ENCODE measurements at places on chromosomes 7 and 10.
A peak's percentile ranks its signal among the peaks of the same experiment; 100 is the strongest.

- no peak for DNase-seq
Measured at GRCh38 chr10:132615341-132616169, 78.0 kb downstream of the INPP5A start.

DNA sequence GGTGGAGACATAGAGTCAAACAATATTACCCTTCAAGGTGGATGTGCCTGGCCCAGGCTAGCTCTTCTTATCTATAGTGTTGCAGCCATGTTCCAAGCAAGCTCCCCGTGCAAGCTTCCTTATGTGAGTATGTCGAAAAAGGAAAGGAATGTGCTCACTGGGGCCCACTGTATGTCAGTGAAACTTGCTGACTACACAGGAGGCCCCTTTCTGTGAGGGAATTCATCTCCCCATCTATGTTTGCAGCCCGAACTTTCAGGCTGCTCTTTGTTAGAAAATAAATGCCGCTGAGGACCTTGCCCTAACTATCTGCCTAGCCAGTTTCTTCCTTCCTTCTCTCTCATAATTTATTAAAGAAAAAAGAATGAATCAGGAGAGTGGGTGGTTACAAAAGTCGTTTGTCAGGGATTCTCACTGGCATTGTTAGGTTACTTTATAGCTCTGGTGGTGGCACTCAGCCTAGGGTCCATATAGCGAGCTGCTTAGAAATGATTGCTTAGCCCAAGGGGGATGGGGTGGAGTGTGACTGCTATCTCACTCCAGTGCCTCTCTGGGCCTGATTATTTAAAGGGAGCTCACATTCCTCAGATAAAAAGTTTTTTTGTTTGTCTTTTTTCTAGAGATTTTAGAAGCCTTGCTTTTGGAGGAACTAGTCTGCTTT lies 302.1 kb downstream of the ABCA13 start:
- no peak for DNase-seq

- no peak for DNase-seq
Measured at GRCh38 chr7:128362670-128363069, 1.2 kb upstream of the PRRT4 start.

DNA sequence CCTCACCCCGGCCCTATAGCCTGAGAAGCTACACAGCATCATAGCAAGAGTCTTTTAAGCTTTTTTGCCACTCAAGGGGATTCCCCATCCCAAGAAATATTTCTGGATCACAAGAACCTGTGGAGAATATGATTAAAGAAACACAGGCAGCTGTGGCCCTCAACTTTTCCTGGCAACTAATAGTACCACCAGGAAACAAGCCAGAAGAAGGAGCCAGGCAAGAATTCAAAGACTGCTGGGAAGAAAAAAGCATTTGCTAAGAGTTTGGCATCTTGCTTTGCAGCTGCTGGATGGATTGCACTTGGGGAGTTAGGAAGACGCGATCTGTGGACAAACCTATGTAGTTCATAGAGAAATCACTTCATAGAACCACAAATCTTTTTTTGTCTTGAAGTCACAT lies 437.8 kb downstream of the PLXDC2 start:
- no peak for DNase-seq

DNA sequence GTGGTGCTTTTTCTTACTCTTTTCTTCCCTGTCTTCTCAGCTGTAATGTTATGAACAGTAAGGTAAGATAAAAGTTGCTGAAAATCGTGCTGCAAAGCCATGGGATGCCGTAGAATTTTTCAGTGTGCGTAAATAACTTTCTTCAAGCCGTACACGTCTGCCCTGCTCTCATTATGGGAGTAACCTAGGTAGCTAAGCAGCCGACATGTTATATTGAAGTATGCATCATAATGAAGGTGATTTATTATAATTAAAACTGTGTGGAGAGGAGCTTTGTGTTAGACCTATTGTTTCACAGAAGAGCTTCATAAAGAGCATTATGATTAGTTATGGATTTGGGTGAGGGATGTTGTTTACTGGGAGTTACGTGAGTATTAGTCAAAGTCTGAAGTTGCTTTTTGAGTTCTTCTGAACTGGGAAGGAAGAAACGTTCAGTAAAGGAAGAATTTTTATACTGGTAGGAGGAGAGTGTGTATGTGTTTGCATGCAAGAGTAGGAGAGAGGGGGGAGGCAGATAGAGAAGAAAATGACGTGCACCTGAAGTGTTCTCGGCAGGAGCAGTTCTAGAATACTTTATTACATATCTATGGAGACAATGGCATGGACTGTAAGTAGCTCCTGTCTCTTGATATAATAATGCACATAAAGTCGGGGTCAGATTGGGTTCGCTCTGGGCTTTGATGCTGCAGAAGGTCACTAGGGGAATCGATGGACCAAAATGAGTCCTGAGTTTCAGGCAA lies 56.3 kb downstream of the POU6F2 start:
- no peak for DNase-seq

DNA sequence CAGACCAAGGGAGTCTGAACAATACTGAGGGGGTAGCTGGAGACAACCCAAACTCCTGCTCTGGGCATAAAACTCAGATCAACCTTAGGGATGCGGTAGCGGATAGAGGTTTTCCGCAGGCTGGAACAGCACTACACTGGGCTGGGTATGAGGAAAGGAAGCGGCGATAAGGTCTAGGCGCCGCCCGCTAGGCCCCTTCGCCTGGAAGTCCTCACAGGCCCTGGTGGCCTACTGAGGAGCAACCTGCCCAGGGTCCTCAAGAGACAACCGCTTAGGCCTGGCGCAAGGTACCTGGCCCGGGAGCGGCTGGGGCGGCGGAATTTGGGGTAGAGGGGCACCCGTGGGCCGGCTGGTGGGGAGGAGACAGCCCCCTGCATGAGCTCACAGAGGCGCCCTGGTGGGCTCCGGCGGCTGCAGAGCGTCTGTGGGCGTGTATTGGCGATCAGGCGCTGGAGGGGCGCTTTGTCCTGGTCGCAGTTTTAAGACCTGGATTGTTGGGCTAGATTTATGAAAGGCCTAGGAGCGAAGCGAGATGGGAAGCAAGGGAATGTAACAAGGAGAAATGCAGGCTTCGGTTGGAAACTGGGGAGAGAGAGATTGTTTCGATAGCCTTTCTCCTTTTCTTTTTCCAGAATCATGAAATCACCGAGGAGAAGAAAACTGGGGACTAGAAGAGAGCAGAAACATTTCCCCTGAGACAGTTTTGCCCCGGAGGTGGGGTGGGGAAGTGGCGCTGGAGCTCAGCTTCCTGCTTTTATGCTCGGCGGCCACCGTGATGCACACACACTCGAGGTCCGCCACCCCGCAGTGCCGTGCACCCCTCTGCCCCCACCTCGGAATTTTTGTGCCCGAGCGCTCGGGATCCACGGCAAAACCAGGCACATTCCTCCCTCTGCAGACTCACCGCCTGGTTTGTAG lies 2.4 kb upstream of the NKX2-3 start:
- no peak for DNase-seq

DNA sequence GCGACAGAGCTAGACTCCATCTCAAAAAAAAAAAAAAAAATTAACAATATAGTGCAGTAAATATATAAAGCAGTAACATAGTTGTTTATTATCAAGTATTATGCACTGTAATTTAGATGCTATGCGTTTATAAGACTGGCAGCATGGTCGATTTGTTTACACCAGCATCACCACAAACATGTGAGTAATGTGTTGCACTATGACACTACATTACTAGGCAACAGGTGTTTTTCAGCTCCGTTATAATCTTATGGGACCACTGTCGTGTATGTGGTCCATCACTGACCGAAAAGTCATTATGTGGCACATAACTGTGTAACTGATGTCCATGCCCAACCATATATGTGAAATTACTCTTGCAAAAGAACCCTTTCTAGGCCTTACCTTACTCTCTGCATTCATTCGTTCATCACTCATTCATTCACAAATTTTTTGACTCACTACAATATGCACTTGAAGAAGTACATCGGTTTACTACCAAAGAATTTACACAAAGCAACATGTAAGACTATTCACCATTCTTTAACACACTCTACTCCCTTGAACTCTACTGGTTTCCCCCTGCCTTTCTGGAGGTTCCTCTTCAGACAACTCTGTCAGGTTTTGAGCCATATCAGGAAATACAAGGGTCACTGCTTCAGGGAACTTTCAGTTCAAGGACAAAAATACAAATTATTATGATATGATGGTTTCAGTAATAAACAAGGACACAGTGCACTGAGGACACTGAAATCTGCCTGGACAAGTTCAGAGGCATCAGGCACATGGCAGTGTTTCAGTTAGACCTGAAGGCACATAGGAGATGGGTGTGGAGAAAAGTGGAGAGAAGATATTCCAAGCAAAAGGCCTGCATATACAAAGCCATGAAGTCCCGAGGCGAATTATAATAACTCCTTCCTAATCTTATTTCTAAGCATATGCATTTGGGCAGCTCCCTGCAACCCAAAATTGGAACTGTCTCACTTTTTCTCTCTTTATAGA lies 17.4 kb downstream of the ITGB1 start:
- no peak for DNase-seq

GRCh38 chr7:125876431-125876830 lies 946.8 kb upstream of the POT1 start:
- DNase-seq, result no peak

- no peak for DNase-seq
Measured at GRCh38 chr7:30694774-30695721, 12.8 kb upstream of the CRHR2 start.

GRCh38 chr7:47596502-47597202 lies 14.7 kb upstream of the TNS3 start:
- DNase-seq, result no peak

- no peak for DNase-seq
Measured at GRCh38 chr7:100366411-100367250, 6.7 kb upstream of the PILRA start.

DNA sequence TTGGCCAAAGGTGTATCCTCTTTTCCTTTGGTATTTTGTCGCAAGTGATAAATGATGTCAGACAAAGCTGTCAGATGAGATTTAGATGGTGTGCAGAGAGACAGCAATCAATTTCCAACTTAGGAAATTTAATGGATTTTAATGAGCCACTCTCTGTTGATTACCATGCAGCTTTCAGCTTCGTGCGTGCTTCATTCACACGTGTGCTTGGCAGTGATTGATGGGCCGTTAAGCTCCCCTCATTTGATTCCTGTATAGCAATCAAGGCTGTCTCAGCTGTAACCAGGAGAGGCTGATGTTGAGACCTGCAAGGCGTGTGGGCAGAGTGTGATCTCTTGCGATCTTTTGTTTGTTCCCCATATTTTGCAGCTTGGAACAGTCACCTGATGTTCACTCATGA lies 439.6 kb downstream of the CALN1 start:
- DNase-seq, result no peak

- DNase-seq, result no peak
Measured at GRCh38 chr10:519716-520401, 169.6 kb downstream of the DIP2C start.

DNA sequence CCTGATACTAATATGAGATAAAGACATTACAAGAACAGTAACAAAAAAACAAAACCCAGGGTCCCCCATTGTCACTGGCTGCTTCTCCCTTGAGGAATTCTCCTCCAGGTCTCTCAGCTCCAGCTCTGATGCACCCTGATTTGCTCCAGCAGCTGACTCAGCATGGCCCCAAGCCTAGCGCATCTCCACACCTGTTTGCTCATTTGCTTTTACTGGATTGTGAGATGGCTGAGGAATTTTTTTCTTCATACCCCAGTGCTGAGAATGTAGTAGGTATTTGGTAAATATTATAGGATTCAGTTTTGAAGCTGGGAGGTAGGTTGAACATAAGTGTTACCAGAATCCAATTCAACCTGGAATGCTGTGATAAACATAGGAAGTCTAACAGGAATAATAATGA lies 171.9 kb downstream of the PKD1L1 start:
- no peak for DNase-seq

GRCh38 chr10:102408728-102409603 lies 9.6 kb downstream of the PSD start:
- peak; percentile 47 for DNase-seq

GRCh38 chr7:46859963-46860475 lies 721.9 kb downstream of the TNS3 start:
- no peak for DNase-seq

GRCh38 chr7:85160223-85160622 lies 26.6 kb downstream of the SEMA3D start:
- DNase-seq, result no peak

- peak; percentile 67 for DNase-seq
Measured at GRCh38 chr7:36487756-36488336, 98.2 kb downstream of the ANLN start.

GRCh38 chr7:16492513-16493062 lies 27.1 kb upstream of the SOSTDC1 start:
- DNase-seq, result no peak

DNA sequence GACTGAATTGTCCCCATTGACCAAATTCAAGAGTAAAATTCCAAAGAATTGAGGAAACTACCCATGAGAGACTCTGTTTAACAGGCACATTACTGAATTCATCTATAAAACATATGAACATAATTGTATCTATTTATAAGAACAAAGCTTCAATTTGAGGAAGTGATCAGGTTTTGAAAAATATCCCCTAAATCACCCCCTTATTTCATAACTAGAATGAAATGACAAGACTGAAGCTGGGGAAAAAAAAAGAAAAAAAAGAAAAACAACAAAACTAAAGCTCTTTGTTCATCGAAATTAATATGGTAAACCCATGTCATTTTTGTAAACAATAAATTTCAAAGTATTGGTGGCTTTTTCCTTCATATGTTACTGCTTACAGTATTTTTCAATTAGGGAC lies 184.9 kb upstream of the SEMA3A start:
- DNase-seq, result no peak

DNA sequence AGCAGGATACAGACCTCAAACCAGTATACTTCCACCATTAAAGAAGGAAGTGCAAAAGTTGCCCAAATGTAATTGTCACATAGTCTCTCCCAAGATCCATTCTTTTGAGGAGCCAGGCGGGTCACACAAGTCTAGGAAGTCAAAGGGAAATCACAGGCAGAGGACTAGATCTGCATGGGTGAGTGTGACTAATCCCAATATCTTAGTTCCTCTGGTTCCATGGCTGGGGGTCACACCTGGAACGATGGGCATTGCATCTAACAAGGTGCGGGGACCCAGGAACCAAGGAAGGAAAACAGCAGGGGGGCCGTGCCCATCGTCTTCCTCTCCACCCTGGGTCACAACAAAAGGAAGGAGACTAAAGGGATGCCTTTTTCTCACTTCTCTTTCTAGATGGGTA lies 1138.8 kb downstream of the XPNPEP1 start:
- DNase-seq, result no peak

- DNase-seq, result no peak
Measured at GRCh38 chr7:88132725-88133124, 87.1 kb downstream of the SRI start.

DNA sequence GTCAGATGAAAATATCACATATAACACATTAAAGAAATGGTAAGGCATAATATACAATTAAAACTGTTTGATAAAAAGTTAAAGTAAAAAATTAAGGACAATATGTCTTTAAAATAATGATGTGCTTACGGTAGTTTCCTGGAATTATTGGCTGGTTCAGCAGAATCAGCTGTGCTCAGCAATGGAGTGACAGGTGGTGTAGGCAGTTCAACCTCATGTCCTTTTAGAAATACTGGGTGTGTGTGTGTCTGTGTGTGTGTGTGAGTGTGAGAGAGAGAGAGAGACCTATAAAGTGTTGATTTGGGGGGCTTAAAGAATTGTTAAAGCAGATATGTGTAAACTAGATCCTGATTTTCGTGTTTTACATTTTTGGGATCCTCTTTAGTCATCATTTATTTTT lies 141.2 kb downstream of the ADAM22 start:
- no peak for DNase-seq

All from CD4-positive, alpha-beta T cell treated with Interleukin-4 for 4 hours (primary cell).